Bronchial smooth muscle cell (primary cell): ENCODE measurements at places on chromosomes 2 and 18. TPM values are rescaled to one million over a fixed set of nuclear protein-coding genes. Genes with fewer than 3 reads are reported as not detected.

Gene MGAT5
- total RNA-seq: 27.6 and 29.4 TPM in 2 replicates

Gene ALK
- under 0.01 and 0.16 TPM in 2 replicates for total RNA-seq

Gene IRS1
- 11.7 and 14.5 TPM in 2 replicates for total RNA-seq

Gene IL1RL2
- 1.9 and 2.2 TPM in 2 replicates for total RNA-seq
